A375 (cell line): ENCODE measurements at places on chromosomes 12 and 14. TPM values are rescaled to one million over a fixed set of nuclear protein-coding genes. Genes with fewer than 3 reads are reported as not detected.

Gene RDH5
- total RNA-seq: 11.8 and 14.3 TPM in 2 replicates

Gene CIDEB
- not detected in 2 replicates for total RNA-seq

Gene EML5
- 2.8 and 3.6 TPM in 2 replicates for total RNA-seq

Gene DIO2
- total RNA-seq: 0.05 and 0.34 TPM in 2 replicates

Gene MANSC1
- total RNA-seq: 7.0 and 10.2 TPM in 2 replicates

Gene GLIPR1L1
- not detected in 2 replicates for total RNA-seq

Gene KCNC2
- not detected in 2 replicates for total RNA-seq

Gene CCDC196
- total RNA-seq: not detected in 2 replicates

Gene ANKRD33
- total RNA-seq: not detected in 2 replicates

Gene CLEC2B
- 15.3 and 18.1 TPM in 2 replicates for total RNA-seq

Gene SERPINA3
- total RNA-seq: 357 and 360 TPM in 2 replicates

Gene PMEL
- 1.0 and 1.5 TPM in 2 replicates for total RNA-seq

Gene PRB2
- total RNA-seq: 0.42 TPM in 1 of 2 replicates, not detected in the other

Gene ABCD2
- total RNA-seq: 0.03 and 0.08 TPM in 2 replicates

Gene RNASE3
- not detected in 2 replicates for total RNA-seq

Gene RAB5B
- 27.6 and 29.7 TPM in 2 replicates for total RNA-seq

Gene BCL11B
- total RNA-seq: 0.11 and 0.13 TPM in 2 replicates

Gene ANO4
- total RNA-seq: 0.30 and 2.0 TPM in 2 replicates

Gene TBX3
- total RNA-seq: 26.4 and 32.7 TPM in 2 replicates

Gene B3GNT4
- total RNA-seq: 0.08 and 0.37 TPM in 2 replicates

Gene TMEM119
- total RNA-seq: not detected in 2 replicates

Gene GCH1
- 3.0 and 3.4 TPM in 2 replicates for total RNA-seq

Gene TTC9
- total RNA-seq: 0.34 TPM in 1 of 2 replicates, not detected in the other

Gene LRFN5
- total RNA-seq: 0.04 and 0.24 TPM in 2 replicates

Gene PPP2R3C
- 11.5 and 26.9 TPM in 2 replicates for total RNA-seq

Gene LIN7A
- total RNA-seq: under 0.01 and 1.2 TPM in 2 replicates

Gene KRT83
- 0.08 and 0.19 TPM in 2 replicates for total RNA-seq

Gene RNF212B
- not detected in 2 replicates for total RNA-seq

Gene SLC6A12
- 0.04 and 0.85 TPM in 2 replicates for total RNA-seq

Gene HHIPL1
- not detected in 2 replicates for total RNA-seq

Gene MYO1H
- not detected in 2 replicates for total RNA-seq

Gene KLHDC1
- 0.68 and 0.80 TPM in 2 replicates for total RNA-seq

Gene HOXC6
- 2.7 and 3.7 TPM in 2 replicates for total RNA-seq

Gene FAM90A1
- 0.53 and 0.61 TPM in 2 replicates for total RNA-seq

Gene KRT6B
- total RNA-seq: 1.2 and 2.0 TPM in 2 replicates

Gene PLEKHD1
- total RNA-seq: 0.05 TPM in 1 of 2 replicates, not detected in the other

Gene CLEC1B
- total RNA-seq: not detected in 2 replicates

Gene MGST1
- 30.5 and 35.5 TPM in 2 replicates for total RNA-seq

Gene LHX5
- total RNA-seq: not detected in 2 replicates

Gene BIN2
- not detected in 2 replicates for total RNA-seq

Gene TPPP2
- total RNA-seq: not detected in 2 replicates

Gene TIGAR
- total RNA-seq: 12.3 and 14.7 TPM in 2 replicates

Gene PSMC1
- total RNA-seq: 133 and 178 TPM in 2 replicates

Gene GXYLT1
- total RNA-seq: 8.2 and 9.8 TPM in 2 replicates

Gene EFS
- not detected in 2 replicates for total RNA-seq

Gene VRTN
- not detected in 2 replicates for total RNA-seq

Gene KCNJ8
- total RNA-seq: 0.27 and 0.30 TPM in 2 replicates

Gene KRT81
- total RNA-seq: 129 and 158 TPM in 2 replicates

Gene CLEC4D
- not detected in 2 replicates for total RNA-seq

Gene CCDC197
- total RNA-seq: not detected in 2 replicates

Gene SSTR1
- not detected in 2 replicates for total RNA-seq

Gene FITM1
- total RNA-seq: 0.37 TPM in 1 of 2 replicates, not detected in the other

Gene KRT72
- not detected in 2 replicates for total RNA-seq

Gene DTX1
- 3.5 and 4.8 TPM in 2 replicates for total RNA-seq

Gene ANKS1B
- total RNA-seq: 0.85 TPM in 1 of 2 replicates, not detected in the other
